ENCODE measurements at places on chromosomes 4 and X.

GRCh38 chr4:185137233-185137925, 5.7 kb upstream of the SLC25A4 start:
- DNase-seq: no peak

DNA sequence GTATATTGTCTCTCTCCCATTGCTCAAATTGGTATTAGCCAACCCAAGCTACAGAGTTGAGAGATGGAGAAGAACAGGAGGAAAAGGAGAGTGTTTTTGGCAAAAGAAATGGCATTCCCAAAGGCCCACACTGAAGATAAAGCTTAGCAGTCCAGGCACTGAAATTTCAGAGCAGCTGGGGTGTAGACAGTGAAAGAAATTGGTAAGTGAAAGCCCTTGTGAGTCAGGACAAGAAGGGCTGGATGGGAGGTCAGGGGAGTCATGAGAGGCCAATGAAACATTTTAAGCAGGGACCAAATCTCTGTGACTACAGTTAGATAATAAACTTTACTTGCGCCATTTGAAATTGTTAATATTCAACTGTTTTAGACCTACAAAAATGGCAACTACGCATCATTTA, 177.7 kb downstream of the ADAMTS3 start:
- no peak for DNase-seq

DNA sequence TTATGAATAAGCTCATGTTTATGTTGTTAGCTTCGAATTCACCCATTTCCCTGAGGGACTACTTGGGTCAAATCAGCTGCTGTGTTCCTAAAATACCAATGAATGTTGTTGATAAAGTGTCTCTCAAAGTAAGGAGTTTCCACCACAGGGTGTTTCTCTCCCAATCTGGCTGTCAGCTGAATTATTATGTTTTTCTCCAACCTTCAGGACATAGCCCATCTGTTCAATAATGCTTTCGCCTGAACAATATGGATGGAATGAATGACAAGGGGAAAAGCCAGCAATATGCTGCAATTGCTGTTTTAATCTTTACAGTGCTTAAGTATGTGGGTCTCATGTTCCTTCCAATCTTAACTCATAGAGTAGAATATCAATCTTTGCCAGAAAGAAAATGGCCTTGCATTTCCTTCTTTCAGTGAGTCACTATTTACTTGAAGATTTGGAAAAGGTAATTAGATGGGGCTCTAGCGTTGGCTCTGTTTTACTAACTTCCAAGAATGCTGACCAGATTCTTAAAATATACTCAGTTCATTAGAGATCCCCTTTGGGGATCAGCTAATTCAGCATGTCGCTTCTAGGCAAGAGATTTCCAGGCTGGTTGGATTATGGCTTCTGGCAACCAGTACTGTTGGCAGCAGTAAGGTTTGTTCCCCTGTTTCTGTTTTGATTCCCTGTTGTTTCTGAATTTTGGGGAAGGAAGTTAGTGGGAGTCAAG, 410.5 kb downstream of the PPP3CA start:
- no peak for DNase-seq

- no peak for DNase-seq
Measured at GRCh38 chrX:156002507-156002906, 5.0 kb downstream of the IL9R start.
